ENCODE measurements at places on chromosomes 11 and 22.

DNA sequence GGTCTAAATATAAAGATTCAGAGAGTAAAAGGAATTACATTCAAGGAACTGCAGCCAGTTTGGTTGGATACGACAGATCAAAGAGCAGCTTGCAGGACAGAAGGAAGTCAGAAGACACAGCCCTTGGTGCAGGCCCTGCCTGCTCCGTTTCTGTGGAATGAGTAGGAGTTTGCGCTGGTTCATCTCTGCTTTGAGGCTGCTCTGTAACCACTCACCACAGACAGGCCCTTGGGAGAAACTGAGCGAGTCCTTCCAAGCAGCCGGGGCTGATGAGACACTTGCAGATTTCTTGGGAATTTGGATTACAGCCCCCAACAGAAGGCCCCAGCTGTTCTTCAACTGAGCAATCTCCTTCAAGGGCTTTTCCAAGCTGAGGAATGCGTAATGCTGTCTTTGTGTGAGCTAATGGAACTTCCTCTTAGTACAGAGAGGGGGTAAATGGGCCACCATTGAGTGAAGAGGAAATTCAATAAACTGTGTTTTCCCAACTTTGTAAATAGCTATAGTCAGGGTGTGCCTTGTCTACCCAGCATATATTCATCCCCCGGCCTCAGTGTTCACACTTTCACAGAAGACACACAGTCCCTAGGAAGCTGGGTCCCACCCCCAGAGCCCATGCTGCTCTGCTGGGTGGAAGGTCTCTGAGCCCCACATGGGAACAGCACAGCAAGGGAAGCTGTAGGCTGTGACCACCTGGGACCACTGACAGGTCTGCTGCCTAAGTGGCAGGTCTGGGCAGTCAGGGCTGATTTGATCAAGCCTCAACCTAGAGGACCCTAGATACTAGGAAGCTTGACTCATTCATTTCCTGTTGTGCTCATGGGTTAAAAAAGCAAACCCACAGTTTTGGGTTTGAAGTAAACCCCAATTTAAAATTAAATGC lies 16.6 kb downstream of the IL10RA start:
- no peak for DNase-seq

GRCh38 chr11:102384419-102385079 lies 37.5 kb downstream of the BIRC2 start:
- no peak for DNase-seq

- DNase-seq: peak; percentile 82
Measured at GRCh38 chr22:39253435-39254070, 8.8 kb upstream of the PDGFB start.

- peak; percentile 51 for DNase-seq
Measured at GRCh38 chr11:110472858-110473257, 43.1 kb downstream of the FDX1 start.

DNA sequence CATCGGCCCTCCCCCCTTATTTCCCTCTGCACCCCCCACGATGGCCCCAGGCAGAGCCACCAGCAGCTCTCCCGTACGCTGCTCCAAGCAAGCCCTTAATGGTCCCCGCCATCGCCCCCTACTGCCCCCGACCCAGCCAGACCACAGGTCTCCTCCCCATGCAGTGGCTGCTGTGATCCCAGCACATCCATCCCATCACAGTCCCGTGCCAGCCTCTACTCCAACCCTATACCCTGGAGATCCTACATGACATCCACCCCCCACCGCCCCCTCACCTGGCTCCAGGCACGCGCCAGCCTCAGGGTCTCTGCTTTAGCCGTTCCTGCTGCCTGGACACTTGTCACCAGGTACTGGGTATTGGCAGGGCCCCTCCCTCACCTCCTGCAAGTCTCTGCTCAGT lies 85.8 kb upstream of the RTL6 start:
- no peak for DNase-seq

- no peak for DNase-seq
Measured at GRCh38 chr22:26610996-26611395, 6.8 kb downstream of the CRYBB1 start.

DNA sequence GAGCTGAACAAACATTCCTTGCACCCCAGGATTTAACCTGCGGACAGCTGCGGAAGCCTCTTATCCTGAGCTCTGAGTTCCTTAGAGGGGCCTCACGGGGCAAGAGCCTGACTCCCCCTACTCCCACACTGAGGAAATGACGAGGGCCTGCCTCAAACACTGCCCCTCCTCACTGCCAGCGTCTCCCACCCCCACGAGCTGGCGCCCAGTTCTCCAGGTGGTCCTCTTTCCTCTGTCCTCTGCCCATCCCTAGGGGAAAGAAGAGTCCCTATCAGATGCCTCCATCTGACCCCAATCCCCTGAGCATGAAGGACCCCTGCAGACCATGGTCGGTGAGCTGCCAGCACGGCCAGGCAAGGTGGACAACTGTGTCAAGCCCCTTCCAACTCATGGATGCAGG lies 14.3 kb downstream of the CHST1 start:
- no peak for DNase-seq

All from choroid plexus epithelial cell (primary cell).